ENCODE measurements at places on chromosomes 2 and 18. TPM values are rescaled to one million over a fixed set of nuclear protein-coding genes. Genes with fewer than 3 reads are reported as not detected.
A peak's percentile ranks its signal among the peaks of the same experiment; 100 is the strongest.

DNA sequence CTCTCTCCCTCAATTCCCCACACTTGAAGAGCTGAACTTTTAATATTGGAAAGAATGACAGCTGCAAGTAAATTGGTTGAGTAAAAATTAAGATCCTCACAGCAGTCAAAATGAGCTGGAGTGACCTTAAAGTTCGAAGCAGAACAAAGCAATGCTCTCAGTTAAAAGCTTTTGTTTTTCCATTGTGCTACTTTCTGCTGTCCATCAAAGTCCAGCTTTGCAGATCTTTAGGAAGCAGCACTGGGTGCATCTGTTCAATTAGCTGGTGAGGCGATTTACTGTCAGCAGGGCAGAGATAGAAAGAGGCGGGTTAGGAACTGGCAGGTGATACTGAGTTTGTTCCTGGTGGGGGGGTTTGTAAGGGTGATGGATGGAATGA lies 834.8 kb downstream of the CPS1 start:
- no peaks in the 10 kb centered on the region for H3K27me3 ChIP-seq
- no peaks in the 10 kb centered on the region for H3K36me3 ChIP-seq
- H3K4me3 ChIP-seq, result no peak overlapping the region
- no peak overlapping the region for H3K27ac ChIP-seq
- H3K4me1 ChIP-seq, result no peaks in the 10 kb centered on the region
- DNase-seq, result no peak

DNA sequence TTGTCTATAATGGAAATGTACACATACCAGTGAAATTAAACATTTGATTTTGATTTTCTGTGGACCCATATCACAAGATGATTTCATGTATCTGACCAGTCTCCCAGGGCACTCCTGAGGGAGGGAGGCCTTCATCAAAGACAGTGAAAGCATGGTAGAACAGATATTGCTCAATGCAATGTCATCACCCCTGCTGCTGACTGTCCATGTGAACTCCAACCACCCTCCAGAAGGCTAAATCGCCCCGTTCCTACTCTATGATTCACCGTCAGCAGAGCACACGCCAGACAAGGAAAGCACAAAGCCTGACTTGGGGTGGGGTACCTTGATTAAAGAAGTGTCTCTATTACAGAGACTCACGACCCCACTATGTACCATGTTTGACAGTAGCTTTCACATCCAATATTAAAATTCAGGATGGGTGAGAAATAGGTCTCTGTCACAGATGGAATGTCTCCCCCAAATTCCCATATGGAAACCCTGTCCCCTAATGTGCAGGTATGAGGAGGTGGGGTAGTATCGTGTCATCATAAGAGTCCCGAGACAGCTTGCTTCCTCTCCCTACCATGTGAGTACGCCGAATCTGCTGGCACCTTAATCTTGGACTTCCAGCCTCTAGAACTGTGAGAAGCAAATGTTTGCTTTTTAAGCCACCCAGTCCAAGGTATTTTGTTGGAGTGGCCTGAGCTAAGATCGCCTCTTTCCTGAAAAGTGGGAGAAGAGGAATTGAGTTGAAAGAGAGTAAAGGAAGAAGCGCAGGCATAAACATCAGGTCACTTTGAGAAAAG lies 42.4 kb downstream of the CYB5A start:
- no peaks in the 10 kb centered on the region for H3K36me3 ChIP-seq
- no peaks in the 10 kb centered on the region for H3K4me1 ChIP-seq
- H3K4me3 ChIP-seq, result no peak overlapping the region
- DNase-seq, result no peak
- no peak overlapping the region for H3K27ac ChIP-seq

GRCh38 chr2:11629215-11629614 lies 40.8 kb downstream of the NTSR2 start:
- H3K27me3 ChIP-seq, result no peaks in the 10 kb centered on the region
- no peak for DNase-seq
- H3K4me3 ChIP-seq, result no peak overlapping the region
- no peaks in the 10 kb centered on the region for H3K36me3 ChIP-seq
- H3K27ac ChIP-seq, result no peak overlapping the region

- H3K27me3 ChIP-seq, result no peaks in the 10 kb centered on the region
- no peak overlapping the region for H3K27ac ChIP-seq
- no peaks in the 10 kb centered on the region for H3K4me1 ChIP-seq
- no peak overlapping the region for H3K4me3 ChIP-seq
- H3K36me3 ChIP-seq, result peaks cover 15% of the 10 kb centered on the region
- DNase-seq, result no peak
These were observed 27.4 kb downstream of the ADAM17 start for GRCh38 chr2:9527995-9528787.

TEX44 gene
- total RNA-seq, result not detected

GRCh38 chr2:121376535-121377250 lies 91.7 kb upstream of the TFCP2L1 start:
- no peaks in the 10 kb centered on the region for H3K4me1 ChIP-seq
- H3K27me3 ChIP-seq, result no peaks in the 10 kb centered on the region
- H3K4me3 ChIP-seq, result no peak overlapping the region
- DNase-seq, result no peak

- no peaks in the 10 kb centered on the region for H3K36me3 ChIP-seq
- peak within 1 kb of the TSS; percentile 75 for H3K27ac ChIP-seq
- DNase-seq, result peak; percentile 87
- no peaks in the 10 kb centered on the region for H3K27me3 ChIP-seq
These were observed at the start of gene WDR7 for GRCh38 chr18:56650944-56651770. TSS of gene WDR7 (plus strand) at chr18:56651359. CDS start at chr18:56672516, 21,157 bp downstream.

DNA sequence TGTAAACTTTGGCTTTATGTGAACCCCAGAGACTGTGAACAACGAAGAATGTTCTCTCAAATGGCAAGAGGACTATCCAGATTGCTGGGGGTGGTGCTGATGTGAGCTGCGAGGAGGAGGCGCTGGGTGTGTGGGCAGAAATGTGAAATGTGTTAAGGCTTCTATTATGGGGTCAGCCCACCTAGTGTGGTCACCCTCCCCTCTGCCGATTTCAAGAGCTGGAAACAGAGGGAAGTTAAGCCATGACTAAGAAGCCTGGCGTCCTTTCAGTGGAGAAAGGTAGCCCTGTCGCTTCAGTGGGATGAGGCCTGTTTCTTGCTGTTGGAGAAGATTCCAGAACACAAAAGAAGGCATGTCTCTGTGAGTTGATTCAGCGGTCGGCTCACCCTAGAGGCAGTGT lies 89.0 kb upstream of the KCTD1 start:
- no peaks in the 10 kb centered on the region for H3K4me1 ChIP-seq
- no peak for DNase-seq
- no peaks in the 10 kb centered on the region for H3K36me3 ChIP-seq
- no peak overlapping the region for H3K27ac ChIP-seq
- H3K4me3 ChIP-seq, result no peak overlapping the region
- no peaks in the 10 kb centered on the region for H3K27me3 ChIP-seq

TMEM247 gene
- total RNA-seq, result not detected

DNA sequence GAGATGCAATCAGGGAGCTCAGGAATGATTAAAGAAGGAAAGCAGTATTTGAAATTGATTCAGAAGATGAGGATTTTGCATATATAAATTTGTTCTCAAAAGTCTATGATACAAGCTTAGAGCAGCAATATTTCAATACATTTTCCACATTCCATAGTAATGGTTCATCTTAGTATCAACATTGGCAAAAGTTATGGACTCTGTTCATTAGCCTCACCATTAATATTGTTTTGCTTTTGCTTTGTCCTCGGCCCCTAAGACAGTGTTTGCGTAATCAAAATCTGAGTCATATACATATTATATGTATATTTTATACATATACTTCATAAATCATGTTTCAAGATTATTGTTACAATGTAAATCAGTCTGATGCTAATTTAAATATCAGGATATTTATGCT lies 176.6 kb downstream of the CNTNAP5 start:
- no peak overlapping the region for H3K4me3 ChIP-seq
- H3K36me3 ChIP-seq, result no peaks in the 10 kb centered on the region
- DNase-seq, result no peak

LHCGR gene
- total RNA-seq, result not detected

DNA sequence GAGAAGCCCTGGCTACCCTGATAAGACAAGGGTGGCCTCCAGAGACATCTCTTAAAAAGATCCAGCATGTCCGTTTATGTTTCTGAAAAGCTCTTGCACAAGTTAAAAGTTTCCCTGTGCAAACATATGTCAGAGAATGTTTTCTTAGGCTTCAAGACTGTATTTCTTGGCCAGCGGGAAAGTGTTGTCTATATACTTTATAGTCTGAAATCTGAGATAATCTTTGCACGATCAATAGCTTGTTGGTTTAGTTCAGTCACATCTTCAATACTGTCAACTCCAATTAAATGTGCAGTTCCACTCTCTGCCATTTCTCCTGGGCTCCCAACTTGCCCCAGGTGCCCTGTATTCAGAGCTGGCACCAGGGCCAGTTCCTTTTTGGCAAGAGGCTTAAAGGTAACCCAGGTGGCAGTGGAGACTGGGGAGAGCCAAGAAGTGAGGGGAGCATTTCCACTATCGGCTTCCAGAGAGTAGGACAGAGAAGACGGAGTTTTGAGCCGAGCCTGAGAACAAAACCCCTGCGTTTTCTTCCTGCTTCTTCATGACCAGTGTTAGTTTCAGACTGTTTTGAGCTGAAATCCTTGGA lies 64.4 kb downstream of the ACOXL start:
- no peak overlapping the region for H3K27ac ChIP-seq
- H3K27me3 ChIP-seq, result no peaks in the 10 kb centered on the region
- H3K4me3 ChIP-seq, result no peak overlapping the region

DNA sequence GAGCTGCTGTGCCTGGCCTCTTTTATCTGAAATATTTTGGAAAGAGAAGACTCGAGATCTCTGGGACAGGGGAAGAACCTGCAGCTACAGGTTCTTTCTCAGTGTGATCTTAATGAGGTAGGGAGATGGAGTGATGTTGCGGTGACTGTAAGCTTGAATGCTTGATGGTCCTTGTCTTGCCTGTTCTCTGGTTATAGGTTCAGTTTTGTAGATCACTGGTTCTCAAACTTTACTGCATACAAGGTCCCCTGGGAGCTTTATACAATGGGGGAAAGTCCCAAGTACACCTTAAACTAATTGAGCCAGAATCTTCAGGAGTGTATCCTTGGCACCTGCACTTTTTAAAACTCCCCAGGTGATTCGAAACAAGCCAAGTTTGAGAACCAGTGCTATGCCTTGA lies 136.7 kb upstream of the CXCR4 start:
- H3K4me1 ChIP-seq, result no peaks in the 10 kb centered on the region
- H3K36me3 ChIP-seq, result no peaks in the 10 kb centered on the region
- H3K27me3 ChIP-seq, result no peaks in the 10 kb centered on the region
- DNase-seq, result no peak

DNA sequence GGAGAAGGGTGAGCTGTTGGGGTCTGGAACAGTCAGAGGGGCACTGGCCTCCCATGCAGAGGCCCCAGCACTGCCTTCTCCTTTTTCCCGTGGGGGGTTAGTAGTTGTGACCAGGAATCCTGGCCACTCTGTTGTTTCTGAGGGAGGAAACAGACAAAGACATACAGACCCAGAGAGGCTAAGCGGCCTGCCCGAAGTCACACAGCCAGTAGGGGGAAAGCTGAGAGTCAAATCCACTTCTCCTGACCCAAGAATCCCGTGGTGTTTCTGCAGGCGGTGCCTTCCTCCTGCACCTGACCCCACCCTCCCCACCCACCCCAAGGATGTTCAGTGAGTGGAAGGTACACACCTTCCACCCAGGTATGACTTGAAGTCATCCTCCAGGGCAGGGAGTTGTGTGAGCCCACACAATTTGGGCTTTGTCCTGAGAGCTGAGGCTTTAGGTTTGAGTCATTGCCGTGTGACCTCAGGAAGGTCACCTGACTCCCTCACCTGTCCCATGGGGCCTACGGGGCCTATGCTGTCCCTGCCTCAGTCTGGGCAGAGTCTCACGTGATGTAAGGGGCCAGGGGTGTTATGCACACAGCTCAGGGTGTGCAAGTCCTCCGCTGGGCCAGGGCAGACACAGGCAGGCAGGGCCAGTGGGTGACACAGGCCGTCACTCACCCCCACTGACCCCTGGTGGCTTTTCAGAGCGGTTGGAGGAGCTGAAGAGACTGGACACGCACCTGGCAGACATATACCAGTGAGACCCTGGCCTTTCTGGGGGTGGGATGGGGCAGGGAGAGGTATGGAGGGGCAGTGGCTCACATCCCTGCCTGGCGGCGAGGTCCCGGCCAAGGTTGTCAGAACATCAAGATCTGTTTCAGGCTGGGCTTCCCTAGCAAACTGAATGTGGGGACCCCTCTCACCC lies 5.0 kb downstream of the NT5DC4 start:
- no peaks in the 10 kb centered on the region for H3K27me3 ChIP-seq
- no peaks in the 10 kb centered on the region for H3K36me3 ChIP-seq
- H3K4me1 ChIP-seq, result no peaks in the 10 kb centered on the region

DNA sequence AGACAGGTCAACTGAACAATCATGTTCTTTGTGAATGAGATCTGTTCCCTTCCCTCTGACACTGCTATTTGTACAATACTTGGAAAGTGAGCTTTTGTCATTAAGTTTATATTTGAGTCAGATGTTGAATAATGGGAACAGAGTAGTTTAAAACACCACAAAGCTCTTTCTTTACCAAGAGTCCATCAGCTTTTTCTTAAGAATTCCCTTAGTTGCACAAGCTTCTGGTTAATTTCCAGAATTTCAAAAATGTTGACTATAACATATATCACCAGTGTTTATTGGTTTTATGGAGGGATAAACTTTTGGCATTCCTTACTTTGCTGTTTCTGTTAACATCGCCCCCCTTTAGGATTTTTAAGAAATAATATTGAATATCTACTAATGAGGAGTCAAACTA lies 403.7 kb downstream of the CCDC85A start:
- H3K27ac ChIP-seq, result no peak overlapping the region
- no peaks in the 10 kb centered on the region for H3K4me1 ChIP-seq
- no peaks in the 10 kb centered on the region for H3K36me3 ChIP-seq
- no peak overlapping the region for H3K4me3 ChIP-seq
- no peak for DNase-seq

GRCh38 chr2:149098701-149099100 lies 60.2 kb downstream of the LYPD6B start:
- no peaks in the 10 kb centered on the region for H3K4me1 ChIP-seq
- DNase-seq, result no peak
- no peak overlapping the region for H3K27ac ChIP-seq
- H3K27me3 ChIP-seq, result no peaks in the 10 kb centered on the region
- H3K4me3 ChIP-seq, result no peak overlapping the region

CRYGC gene
- total RNA-seq, result not detected

GRCh38 chr2:176935543-176936102 lies 277.0 kb upstream of the HNRNPA3 start:
- DNase-seq, result no peak
- H3K27ac ChIP-seq, result no peak overlapping the region
- H3K27me3 ChIP-seq, result no peaks in the 10 kb centered on the region
- H3K4me3 ChIP-seq, result no peak overlapping the region
- H3K4me1 ChIP-seq, result no peaks in the 10 kb centered on the region

Measured in naive thymus-derived CD4-positive, alpha-beta T cell (primary cell).